ENCODE measurements at places on chromosomes 1 and 21.

- DNase-seq = no peak
These were observed 161.5 kb downstream of the IER5 start for GRCh38 chr1:181250038-181250437.

GRCh38 chr1:168689726-168690602 is 39.0 kb downstream of the DPT start:
- no peak for DNase-seq

DNA sequence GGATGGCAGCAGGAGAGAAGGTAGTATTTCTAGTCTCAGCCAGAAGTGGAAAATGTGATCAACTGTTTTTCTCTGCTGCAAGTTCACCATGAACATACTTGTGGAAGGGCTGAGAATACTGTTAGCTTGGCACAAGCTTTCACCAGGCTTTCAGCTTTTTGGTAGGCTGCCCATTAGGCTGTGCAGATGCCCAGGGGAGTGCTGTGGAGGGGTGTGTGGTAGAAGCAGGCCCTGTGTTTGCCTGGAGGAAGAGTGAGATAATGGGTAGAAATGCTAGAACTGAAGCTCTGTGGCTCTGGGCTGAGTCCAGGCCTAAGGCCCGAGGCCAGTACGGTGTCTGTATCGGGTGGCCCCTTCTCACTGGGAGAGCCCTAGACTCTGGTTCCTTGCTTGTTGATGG is 9.8 kb downstream of the DNAJC6 start:
- DNase-seq = no peak

DNA sequence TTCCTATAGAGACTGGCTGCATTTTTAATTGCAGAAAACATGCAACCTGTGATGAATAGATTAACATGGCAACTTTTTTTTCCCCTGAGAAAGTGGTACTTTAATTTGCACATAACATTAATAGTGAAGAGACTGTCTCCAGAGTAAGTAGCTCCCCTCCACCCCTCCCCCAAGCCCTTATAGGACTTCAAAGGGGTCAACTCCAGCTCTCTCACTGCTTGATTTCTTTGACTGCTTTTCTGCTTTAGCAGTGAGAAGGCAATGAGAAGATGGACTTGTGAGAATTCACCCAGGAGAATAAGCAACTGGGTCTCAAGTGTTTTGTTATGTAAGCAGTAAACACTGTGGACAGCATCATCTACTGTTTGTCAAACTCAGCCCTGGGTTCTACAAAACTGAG is 355.0 kb downstream of the CAMTA1 start:
- DNase-seq = no peak

DNA sequence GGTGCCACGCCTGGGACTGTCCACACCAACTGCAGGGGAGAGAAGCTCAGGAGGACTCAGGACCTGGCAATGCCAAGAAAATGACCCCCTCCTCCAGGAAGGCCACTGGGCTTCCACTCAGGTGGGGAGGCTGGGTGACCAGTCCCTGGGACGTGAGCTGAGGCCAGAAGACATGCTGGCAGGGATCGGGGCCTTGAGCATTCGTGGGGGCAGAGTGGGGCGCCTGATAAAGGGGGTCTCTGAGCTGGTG is 15.3 kb upstream of the COL6A2 start:
- no peak for DNase-seq

DNA sequence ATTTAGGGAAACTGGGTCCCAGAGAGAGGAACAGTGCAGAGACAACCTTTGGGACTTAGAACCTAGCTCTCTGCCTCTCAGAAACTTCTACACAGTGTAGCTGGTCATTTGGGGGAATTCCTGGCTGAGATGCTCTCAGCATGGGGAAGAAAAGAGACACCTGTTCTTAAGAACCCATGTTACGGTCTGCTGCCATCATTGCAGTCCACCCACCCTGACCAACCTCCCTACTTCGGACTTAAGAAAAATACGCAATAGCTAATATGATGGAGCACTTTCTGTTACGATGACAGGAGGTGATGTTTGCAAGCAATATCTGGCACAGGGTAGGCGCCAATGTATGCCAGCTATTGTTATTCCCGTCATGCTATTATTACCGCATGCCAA is 177.9 kb downstream of the IGSF21 start:
- DNase-seq = no peak

- no peak for DNase-seq
These were observed 27.4 kb upstream of the ASPM start for GRCh38 chr1:197173571-197174507.

GRCh38 chr1:165191087-165191486 is 165.4 kb downstream of the LMX1A start:
- DNase-seq = no peak

DNA sequence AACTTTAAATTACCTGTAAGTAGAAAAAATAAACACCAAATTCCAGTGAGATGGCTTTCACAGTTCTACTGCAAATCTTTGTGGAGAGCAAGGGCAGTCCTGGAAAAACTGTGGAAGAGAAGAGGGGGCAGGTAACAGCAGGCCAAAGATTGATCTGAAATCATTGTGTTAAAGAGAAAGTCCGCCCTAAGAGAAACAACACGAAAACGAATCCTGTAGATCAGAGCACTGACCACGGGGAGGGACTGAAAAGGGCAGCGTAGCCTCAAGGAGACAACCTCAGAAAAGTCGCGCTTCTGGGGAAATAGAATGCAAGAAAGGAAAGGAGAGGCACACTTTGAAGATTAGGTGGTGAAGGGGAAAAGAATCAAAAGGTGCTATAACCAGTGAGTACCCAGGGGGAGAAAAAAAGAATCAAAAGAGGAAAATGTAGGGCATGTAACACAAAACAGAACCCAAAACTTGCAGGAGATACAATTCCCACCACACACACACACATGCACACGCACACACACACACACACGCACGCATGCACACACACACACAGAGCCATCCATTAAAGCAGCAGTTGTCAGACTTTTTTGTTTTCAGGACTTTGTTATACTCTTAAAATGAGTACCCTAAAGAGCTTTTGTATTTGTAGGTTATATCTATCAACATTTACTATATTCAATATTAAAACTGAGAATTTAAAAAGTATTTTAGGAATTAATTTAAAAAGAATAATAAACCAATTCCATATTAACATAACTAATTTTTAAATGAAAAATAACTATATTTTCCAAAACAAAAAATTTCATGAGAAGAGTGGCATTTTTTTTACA is 28.0 kb upstream of the KLF17 start:
- no peak for DNase-seq

GRCh38 chr1:36223381-36223995 is 755 bp upstream of the THRAP3 start:
- DNase-seq = no peak

- no peak for DNase-seq
These were observed 75.5 kb downstream of the MORN1 start for GRCh38 chr1:2315674-2316450.

- no peak for DNase-seq
These were observed 83.0 kb downstream of the LEPR start for GRCh38 chr1:65503427-65503826.

DNA sequence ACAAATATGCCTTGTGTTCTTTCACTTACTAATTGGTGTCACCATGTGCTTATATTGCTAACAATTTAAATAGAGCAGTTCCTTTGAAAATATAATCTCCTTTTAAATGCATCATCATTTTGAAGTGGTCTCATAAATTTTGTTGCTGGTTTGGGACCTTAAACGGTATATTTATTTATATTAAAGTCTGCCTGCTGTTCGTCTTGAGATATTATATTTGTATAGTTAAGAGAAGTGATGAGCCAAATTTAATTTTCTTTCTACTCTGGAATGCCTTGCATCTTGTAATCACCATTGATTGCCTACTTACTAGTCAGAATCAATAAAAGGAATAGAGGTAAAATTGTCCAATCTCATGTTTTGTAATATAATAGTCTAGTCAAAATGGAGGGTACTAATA is 91.6 kb downstream of the NTNG1 start:
- no peak for DNase-seq

GRCh38 chr1:151210830-151211229 is 12.5 kb downstream of the PIP5K1A start:
- no peak for DNase-seq

GRCh38 chr1:156823210-156823790 is 6.7 kb upstream of the SH2D2A start:
- DNase-seq = no peak
